ENCODE measurements at places on chromosomes 11 and 22. TPM values are rescaled to one million over a fixed set of nuclear protein-coding genes. Genes with fewer than 3 reads are reported as not detected.

CFAP68 gene
- 11.7 TPM for total RNA-seq

SLC5A12 gene
- total RNA-seq = not detected

DEPDC7 gene
- 2.6 TPM for total RNA-seq

CYP2D6 gene
- 0.40 TPM for total RNA-seq

HEPHL1 gene
- total RNA-seq = 0.67 TPM

HEPACAM gene
- 0.81 TPM for total RNA-seq

DDI1 gene
- total RNA-seq = not detected

DLG2 gene
- 11.1 TPM for total RNA-seq

YPEL1 gene
- total RNA-seq = 18.0 TPM

KDELR3 gene
- total RNA-seq = 5.3 TPM

- ATAC-seq = no peak
Observed at GRCh38 chr11:41413843-41414242, 45.6 kb downstream of the LRRC4C start.

GRCh38 chr22:44702479-44703198, 635 bp downstream of the PRR5 start:
- no peak for ATAC-seq

- no peak for ATAC-seq
Observed at GRCh38 chr11:44805596-44805995, 78.8 kb downstream of the TSPAN18 start.

GRCh38 chr11:76073724-76074123, 132.6 kb downstream of the WNT11 start:
- ATAC-seq = peak; percentile 46

DNA sequence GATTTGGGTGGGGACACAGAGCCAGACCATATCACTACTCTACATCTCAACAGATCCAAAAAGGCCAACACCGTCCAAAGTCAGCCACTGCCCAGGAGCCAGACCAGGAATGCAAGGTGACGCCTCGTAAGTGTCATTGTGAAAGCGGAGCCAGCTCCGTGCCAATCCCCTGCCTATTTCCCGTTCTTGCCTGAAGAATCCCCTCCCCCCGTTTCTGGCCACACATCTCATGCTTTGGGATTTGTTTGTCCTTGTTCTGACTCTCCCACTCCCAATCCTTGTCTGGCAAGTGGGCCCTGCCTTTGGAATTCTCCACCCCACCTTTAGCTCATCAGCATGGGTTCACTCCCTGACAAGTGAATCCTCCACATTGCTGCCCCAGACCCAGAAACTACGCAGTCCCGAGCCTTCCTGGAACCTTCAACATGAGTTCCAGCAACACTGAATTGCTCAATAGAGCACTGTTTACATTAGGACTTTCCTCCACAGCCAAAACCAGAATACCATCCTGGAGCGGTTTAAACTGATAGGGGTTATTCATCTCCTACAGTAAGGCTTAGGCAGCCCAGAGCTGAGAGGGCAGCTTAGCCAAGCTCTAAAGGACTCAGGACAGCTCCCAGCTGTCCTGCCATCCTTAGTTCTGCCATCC, 6.0 kb upstream of the SLC35C1 start:
- no peak for ATAC-seq

DNA sequence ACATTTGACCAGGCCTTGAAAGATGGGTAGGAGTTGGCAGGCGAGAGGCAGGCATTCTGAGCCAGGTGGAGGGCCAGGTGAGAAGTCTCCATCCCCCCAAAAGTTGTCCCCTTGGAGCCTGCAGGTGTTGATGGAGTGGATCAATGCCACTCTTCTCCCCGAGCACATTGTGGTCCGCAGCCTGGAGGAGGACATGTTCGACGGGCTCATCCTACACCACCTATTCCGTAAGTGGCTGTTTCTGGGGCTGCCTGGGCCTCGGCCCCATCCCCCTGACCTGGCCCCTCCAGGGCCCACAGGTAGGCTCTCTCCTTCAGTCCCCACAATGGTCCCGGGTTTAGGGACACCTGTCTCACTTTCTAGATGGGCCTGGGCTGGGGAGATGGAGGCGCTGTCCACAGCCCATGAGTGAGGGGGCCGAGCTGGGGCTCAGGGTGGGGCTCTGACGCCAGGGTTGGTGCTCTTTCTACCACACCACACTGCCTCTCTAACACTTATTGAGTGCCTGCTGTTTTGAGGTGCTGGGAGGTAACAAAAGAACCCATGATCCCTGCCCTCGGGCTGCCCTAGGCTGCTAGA, 7.0 kb downstream of the PARVG start:
- ATAC-seq = no peak

DNA sequence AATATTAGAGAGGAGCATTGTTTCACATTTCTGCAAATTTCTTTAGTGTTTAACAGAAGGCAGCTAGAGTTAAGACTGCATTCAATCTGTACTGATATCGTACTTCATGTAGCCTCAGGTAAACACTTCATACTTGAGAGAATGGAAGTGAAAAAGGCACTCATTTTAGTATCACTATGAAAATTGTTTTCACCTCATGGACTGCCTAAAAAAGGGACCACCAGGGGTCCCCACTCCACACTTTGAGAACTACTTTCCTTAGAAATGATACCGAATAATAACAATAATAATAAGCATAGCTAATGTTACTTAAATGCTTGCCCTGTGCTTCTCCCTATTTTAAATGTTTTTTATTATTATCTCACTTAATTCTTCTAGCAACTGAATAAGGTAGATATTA, 95.1 kb downstream of the BLID start:
- ATAC-seq = no peak

DNA sequence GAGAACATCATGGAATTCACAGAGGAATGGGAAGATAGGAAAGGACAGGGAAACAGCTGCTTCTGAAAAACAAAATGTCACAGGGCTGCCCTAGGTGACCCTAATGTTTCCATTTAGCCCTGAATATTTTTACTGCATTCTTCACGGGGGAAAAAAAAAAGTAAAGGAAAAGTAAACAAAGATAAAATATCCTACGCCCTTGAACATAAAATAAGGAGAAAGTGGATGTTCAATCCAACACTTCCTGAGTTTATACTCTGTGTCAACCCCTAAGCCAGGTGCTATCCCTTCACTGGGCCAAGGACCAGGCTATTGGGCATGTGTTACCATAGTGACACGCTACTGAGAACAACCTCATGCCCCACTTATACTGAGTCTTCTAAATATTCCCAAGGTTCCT, 84.7 kb downstream of the FAM76B start:
- ATAC-seq = no peak

DNA sequence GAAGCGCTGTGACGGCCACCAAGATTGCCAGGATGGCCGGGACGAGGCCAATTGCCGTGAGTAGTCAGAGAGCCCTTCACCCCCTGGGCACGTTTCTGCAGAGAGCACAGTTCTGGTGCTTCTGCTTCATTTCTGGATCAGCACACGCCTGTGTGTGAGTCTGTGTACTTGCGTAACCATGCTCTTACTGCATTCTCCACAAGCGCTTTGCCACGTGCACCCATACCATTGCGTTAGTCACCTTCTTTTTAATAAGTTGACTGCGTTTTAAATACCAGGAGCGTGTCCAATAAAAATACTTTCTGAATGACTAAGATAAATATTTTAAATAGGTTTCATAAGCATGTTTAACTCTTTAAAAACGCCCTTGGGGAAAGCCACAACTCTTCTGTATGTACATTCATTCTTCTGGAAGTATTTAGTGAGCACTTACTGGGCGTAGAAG, 143.0 kb upstream of the SORL1-AS1 start:
- ATAC-seq = peak; percentile 94

- ATAC-seq = no peak
Observed at GRCh38 chr11:130394615-130395014, 33.8 kb downstream of the ADAMTS8 start.

DNA sequence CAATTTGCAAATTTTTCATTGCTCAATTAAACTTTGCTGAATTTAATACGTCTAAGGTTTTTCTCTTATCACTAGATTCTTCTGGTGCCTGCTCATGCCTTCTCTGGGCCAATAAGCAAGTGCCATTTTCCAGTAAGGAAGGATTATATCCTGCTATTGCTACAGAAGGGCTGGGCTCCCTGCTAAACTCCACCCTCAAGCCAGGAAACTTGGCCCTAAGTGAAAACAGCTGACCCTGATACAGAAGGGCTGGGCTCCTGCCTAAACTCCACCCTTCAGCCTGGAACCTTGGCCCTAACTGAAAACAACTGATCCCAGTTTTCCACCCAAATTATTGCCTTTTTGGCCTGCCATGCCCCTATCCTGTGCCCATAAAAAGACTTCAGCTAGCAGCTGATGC, 385.3 kb downstream of the DYNC2H1 start:
- ATAC-seq = no peak

- ATAC-seq = no peak
Observed at GRCh38 chr11:105164208-105164607, 24.6 kb upstream of the CARD18 start.

- ATAC-seq = no peak
Observed at GRCh38 chr11:9710852-9711251, 47.0 kb downstream of the SWAP70 start.

DNA sequence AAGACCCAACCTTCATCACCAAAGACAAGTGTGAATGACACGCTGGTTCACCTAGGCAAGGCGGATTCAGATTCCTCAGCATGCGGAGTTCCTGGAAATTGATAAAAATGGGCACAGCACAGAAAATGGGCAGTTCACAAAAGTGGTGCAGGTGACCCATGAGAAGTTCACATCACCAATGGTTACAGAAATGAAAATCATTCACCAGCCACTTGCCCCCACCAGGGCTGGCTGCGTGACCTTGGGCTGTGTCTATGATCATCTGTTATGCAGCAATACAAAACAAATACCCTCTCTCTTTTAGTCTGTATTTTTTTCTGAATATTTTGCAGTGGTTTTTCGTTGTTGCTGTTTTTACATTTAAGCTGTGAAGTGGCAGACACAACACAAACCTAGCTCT, 415.9 kb downstream of the TBC1D22A start:
- ATAC-seq = no peak

GRCh38 chr11:118312328-118312727, 7.8 kb downstream of the CD3E start:
- no peak for ATAC-seq

GRCh38 chr11:117083011-117083935, 15.0 kb downstream of the SIK3 start:
- ATAC-seq = peak; percentile 50

GRCh38 chr11:128116885-128117284, 470.5 kb downstream of the ETS1 start:
- no peak for ATAC-seq

GRCh38 chr11:71325418-71326327, 73.3 kb upstream of the SHANK2 start:
- ATAC-seq = no peak

GRCh38 chr11:96012086-96012824, 88.3 kb upstream of the MTMR2 start:
- ATAC-seq = peak; percentile 92

DNA sequence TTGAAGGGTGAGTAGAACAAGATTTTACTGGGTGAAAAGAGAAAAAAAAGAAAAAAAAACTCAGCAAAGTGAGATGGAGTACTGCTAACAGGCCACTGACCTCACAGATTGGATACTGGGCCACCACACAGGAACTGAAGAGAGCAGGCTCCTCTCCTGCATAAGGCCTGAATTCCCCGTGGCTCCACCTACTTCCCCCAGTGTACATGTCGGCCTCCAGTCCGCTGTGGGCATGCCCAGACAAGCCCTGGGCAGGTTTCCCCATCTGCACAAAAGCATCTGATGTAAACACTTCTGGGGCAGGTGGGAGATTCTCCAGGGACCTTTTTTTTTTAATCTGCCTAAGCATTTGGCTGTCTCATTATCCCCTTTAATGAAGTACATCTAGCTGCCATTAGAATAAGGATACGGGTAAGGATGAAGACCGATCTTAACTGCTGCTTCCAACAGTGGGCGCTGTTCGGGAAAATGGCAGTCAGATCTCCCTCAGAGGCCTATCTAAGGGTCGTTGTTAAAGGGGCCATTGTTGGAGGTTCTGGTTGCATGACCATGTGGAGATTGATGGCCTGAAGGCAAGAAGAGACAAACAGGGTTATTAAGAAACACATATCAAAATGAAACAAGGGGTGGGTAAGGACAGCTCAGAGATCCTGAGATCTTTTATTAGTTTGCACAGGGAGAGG, 48.5 kb downstream of the MS4A13 start:
- ATAC-seq = no peak

- peak; percentile 84 for ATAC-seq
Observed at GRCh38 chr11:113796663-113797259, 17.2 kb downstream of the CLDN25 start.

- ATAC-seq = no peak
Observed at GRCh38 chr11:113168354-113169342, 145.7 kb upstream of the TTC12 start.

DNA sequence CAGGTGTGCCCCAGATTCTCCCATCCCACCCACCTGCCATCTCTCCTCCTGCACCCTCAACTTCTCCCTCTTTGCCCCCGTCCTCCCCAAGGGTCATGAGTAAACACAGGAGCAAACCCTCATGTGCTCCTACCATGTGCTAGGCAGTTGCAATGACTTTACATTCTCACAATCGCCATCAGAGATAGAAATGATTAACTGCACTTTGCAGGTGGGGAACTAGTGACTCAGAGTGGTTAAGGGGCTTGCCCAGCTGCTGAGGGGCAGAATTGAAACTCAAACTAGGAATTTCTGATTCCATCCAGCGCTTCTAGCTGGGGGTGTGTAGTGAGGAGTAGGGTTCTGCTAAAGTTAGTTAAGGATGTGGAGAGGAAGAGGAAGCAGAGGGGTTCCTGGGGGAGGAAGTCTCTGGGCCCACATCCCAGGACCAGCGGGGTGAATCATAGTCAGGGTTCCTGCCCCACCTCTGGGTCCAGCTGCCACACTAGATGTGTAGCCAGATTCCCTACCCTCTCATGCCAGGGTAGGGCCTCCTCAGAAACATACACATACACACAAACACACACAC, 16.0 kb upstream of the PRG2 start:
- peak; percentile 39 for ATAC-seq

- peak; percentile 86 for ATAC-seq
Observed at GRCh38 chr22:38788021-38788816, 5.7 kb downstream of the DNAL4 start.

DNA sequence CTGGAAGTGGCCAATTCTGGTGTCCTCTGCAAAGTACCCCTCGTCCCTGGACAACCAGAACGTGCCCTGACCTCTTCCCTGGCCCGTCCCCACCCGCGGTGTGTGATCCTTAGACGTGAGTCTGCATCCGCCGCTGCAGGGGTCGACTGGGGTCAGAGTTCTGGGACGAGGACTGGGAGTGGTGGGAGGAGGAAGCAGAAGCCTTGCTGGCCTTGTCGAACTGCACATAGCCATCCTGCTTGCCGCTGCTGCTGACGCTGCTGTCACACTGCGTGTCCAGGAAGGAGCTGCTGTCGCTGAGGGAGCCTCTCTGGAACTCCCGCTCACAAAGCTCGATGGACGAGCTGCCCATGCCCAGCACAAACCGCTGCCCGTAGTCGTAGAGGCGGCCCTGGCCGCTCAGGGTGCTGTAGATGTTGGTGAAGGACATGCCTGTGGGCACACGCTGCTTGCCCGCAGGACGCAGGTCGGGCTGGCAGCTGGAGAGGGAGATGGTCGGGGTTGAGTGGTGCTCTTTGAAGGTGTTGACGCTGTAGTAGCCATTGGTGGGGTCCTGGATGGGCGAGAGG, 69.1 kb downstream of the ST3GAL4 start:
- ATAC-seq = no peak

- no peak for ATAC-seq
Observed at GRCh38 chr11:76067099-76067498, 139.2 kb downstream of the WNT11 start.

All from gastroesophageal sphincter (tissue), 4 donors.